ENCODE measurements at places on chromosomes 1 and 21.

- no peak for DNase-seq
These were observed 7.7 kb upstream of the PPM1J start for GRCh38 chr1:112722601-112723510.

- peak; percentile 64 for DNase-seq
These were observed 2.1 kb upstream of the AHDC1 start for GRCh38 chr1:27605796-27606707.

DNA sequence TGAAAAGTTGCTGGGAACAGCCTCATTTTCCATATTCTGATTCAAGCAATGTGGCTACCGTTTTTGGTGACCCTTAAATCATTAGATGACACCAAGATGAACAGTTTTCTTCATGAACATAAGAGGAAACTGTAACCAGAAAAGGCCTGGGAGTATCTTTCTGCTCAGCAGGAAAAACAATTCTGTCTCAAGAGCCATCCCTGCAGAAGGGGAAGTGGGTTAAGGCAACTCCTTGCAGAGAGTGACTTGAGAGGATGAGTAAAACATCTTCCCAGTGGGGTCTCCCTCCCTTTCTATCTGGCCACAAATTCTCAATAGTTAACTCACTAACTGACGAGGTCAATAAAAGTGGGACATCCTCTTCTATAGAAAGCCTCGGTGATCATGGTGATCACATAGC, 187.6 kb upstream of the NRIP1 start:
- DNase-seq: no peak

GRCh38 chr1:81833722-81834121, 33.0 kb downstream of the ADGRL2 start:
- no peak for DNase-seq

DNA sequence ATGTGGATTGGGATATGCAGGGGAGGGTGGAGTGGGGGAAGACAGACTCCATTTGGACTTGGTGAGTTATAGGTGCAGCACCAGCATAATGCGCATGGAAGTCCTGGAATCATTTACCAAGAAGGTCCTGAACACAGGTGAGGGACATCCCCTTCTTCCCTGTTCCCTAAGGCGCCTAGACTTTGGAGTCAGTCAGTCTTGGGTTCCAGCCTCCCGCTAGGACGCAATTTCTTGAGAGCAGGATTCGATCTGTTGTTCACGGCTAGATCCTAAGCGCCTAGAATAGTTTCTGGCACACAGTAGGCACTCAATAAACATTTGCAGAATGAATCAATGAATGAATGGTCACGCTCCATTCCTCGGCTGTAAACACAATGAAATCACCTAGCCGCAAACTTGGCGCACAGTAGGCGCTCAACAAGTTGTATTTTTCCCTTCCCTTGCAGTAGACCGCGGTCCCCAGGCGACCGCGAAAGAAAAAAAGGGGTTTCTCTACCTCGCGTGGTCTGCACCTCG, 1.0 kb upstream of the AK4 start:
- no peak for DNase-seq

- DNase-seq: no peak
These were observed 17.6 kb upstream of the TSHB start for GRCh38 chr1:115012006-115012405.

GRCh38 chr21:33655588-33656221, 13.4 kb downstream of the ITSN1 start:
- no peak for DNase-seq

DNA sequence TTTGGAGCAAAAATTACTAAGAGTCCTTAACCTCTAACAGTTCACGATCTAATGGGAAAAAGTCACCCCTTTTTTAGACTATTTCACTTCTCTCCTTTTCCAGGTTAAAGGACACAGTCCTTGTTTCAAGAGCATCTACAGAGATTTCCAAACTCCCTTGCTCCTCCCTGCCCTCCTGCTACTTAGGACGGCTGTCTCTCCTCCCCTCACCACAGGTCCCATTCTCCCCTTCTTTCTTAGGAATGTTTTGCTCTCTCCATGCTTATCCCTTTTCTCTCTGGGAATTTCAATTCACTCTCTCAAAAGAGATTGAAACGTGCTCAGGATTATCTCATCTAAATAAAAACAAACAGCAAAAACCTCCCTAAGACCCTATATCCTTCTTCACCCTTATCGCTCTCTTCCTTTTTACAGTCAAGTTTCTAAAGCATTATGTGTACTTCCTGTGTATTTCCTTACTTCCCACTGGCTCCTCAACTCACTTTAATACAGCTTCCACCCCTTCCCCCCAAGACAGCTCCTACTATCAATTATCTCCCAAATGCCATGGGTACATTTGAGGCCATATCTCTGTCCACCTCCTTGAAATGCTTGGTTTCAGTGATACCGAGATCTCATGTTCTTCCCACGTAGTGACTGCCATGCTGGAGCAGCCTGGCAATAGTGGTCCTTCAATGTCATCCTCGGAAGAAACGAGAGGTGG, 43.2 kb upstream of the ZNF281 start:
- DNase-seq: no peak

- DNase-seq: no peak
These were observed 2.8 kb upstream of the SPSB1 start for GRCh38 chr1:9289711-9290485.

DNA sequence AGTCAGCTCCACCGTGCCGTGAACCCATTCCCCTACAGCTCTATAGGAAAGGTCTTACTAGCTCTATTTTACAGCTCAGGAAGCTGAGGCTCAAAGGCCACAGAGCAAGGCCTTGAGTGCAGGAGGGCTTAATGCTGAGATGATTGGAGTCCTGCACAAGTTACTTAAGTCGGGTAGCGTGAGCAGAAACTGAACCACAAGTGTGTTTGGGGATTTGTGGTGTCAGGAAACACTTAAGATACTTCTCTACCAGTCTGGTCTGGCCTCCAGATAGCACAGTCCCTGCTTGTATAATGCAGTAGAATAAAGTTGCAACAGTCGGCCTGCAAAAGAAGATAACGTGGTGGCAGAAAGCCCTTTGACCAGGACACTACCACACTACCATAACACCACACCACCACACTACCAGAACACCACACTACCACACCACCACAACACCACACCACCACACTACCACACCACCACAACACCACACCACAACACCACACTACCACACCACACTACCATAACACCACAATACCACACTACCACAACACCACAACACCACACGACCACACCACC, 118.1 kb downstream of the SPSB1 start:
- DNase-seq: peak; percentile 26

DNA sequence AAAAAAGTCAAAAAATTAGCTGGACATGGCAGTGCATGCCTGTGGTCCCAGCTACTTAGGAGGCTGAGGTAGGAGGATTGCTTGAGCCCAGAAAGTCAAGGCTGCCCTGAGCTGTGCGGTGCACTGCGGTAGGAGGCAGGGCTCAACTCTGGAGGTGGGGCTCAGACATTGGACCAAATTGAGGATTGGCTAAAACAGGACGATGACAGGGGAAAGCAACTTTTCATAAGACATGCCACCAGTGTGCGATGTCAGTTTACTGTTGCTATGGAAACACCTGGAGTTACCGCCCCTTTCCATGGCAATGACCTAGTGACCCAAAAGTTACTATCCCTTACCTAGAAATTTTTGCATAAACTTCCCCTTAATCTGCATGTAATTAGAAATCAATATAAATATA, 85.3 kb downstream of the DISP3 start:
- no peak for DNase-seq

GRCh38 chr1:31549809-31550620, 26.3 kb upstream of the TINAGL1 start:
- DNase-seq: no peak

- no peak for DNase-seq
These were observed 9.3 kb upstream of the MAST2 start for GRCh38 chr1:45793942-45794604.

DNA sequence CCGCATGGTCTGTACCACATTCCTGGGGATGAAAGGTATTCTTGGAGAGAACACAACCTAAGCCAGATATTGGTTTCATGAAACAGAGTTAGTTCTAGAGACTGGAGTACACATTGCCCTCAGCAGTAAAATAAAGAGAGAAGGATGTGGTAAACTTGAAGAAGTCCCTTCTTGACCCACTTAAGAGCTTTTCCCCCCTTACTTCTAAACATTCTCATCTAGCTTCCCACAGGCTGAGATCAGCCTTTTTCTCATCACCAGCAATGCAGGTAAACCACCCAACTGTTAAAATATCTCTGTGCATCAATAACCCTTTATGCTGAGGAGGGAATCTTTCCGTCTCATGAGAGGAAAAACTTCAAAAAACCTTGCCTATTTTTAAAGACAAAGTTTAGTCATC, 62.6 kb downstream of the SUSD4 start:
- DNase-seq: no peak

DNA sequence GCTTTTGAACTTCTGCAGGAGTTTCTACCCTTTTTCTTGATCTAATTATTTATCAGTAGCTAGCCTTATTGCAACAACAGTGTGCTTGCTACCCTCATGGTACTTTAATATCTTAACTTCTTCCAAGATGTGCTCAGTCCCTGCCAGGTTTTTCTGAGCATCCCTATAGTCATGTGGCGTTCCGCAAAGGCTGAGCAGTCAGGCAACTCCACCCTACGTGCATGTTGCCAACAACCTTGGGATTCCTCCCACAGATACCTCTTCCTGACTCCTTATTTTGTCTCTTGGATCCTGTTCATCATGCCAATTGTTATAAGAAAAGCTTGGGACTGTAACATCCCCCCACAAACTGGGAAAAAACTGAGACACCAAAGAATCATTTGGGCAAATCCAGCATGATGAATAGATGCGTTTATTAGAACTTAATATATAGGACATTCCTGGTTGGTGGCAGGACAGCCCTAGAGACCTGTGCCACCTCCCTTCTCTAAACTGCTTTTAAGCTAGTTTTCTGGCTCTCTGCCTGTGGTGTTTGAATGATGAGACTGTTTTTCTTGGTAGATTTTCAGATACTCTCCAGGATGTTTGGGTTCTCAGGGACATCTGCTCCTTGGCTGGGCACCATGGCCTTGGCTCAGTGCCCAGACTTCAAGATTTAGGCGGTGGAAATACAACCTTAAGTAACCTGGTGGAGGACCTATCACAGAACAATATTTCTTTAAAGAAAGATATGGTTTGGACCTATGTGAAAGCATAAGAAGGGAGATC, 27.1 kb upstream of the KCTD3 start:
- DNase-seq: no peak

GRCh38 chr1:115467790-115468189, 129.7 kb upstream of the NGF start:
- DNase-seq: no peak

DNA sequence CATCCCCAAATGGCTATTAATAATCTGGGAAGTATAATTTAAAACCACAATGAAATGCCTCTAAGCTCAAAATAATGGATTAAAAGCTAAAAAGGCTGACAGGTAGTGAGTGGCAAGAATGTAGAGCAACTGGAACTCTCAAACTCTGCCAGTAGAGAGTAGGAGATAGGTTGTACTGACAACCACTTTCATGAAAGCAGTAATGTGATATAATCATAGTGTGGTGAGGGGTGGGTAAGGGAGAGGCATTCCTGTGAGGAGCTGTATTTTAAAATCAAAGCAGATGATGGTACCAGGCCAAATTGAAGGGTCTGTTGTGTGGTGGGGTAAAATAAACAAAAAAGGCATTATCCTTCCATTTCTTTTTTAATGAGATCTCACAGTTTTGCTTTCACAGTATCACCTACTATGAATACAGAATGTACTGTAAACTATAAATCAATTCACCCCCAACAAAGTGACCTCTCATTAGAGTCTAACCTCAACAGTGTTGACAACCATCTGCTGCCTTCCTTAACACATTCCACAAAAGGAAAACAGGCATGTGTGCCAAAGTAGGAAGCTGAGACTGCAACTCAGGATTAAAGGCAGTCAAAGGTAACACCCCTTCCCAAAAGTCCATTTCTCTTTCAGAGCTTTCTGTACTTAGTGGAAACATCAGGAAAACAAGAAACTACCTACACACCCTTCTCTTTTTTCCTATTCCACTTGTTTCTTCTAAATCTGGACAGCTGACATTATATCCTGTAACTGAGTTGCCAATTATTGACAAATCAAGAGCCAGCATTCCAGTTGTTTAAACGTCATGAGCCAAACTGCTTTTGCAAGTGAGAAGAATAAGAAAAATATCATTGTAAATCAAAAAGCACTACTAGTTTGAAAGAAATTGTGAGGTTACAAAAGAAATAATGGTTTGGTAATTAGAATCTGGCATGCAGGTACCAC, 130.8 kb downstream of the FAF1 start:
- DNase-seq: no peak
